ENCODE measurements at places on chromosomes 6 and 20. TPM values are rescaled to one million over a fixed set of nuclear protein-coding genes. Genes with fewer than 3 reads are reported as not detected.

TMEM244 gene
- not detected for polyA plus RNA-seq

GRCh38 chr6:21740376-21741124 is 147.0 kb downstream of the SOX4 start:
- no peak for DNase-seq

GRCh38 chr20:59352990-59353389 is 52.6 kb downstream of the EDN3 start:
- no peak for DNase-seq

- no peak for DNase-seq
Measured at GRCh38 chr6:27178860-27179259, 68.6 kb upstream of the PRSS16 start.

DNA sequence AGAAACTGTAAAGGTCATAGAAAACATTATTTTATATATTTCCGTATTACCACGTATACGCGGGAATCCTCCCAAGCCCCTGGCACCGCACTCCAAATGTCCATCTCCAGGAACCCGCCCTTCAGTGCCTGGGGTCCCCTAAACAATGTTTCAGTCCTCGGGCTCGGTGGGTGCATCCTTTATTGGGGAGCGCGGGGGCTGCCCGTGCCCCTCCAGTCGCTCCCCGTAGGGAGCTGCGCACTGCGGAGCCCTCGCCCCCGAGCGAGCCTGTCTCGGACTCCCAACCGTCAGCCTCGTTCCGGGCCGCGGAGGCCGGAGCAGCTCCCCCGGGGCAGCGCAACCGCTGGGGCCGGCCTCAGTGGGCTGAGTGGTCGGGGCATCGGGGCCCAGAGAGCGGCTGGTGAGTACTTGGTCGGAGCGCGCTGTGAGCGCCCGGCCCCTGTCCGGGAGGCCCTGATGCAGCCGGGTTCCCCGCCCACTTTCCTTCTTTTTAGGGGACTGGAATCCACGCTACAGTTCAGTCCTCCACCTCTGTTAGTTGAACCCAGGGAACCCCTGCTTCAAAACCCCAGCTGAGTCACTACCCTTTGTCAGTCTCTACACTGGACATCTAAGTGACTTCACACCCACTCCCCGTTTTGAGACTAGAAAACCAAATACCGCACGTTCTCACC is at the start of gene DNAH8:
TSS of gene DNAH8 (plus strand) at position 296 of the 674 bp plus-strand sequence. CDS start 7,499 bp downstream, outside the sequence.
- DNase-seq: peak; percentile 10

- no peak for DNase-seq
Measured at GRCh38 chr20:42594011-42594410, 595.7 kb downstream of the PTPRT start.

- no peak for DNase-seq
Measured at GRCh38 chr6:20680697-20681165, 146.5 kb downstream of the CDKAL1 start.

DNA sequence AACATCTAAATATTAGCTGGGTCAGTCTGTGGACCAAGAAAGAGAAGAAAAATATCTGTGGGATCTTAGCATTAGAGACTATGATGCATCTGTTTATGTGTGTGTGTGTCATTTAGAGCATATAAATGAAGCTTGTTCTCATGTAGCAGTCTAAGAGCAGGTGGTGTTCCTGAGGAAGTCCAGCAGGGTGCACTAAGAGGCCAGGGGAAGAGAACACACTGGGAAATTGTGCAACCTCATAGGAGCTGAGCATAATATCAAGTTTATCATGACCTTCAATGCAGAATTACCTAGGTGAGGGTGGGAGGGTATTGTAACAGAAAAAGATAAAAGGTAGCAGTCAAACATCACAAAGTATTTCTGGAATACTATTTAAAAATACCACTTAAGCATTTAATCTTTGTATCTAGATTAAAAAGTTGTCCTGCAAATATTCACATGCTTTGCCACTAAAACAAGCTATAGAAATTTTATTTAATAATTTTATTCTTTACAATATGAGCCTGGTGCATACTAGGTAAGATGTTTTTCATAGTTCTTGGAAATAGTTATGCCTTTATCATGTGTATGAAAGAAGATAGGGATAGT is 80.5 kb downstream of the SMPDL3A start:
- DNase-seq: peak; percentile 29

- no peak for DNase-seq
Measured at GRCh38 chr6:116766506-116767176, 1.1 kb upstream of the FAM162B start.

All from renal pelvis (tissue), 12 donors.